ENCODE measurements at places on chromosomes 7 and 10. TPM values are rescaled to one million over a fixed set of nuclear protein-coding genes. Genes with fewer than 3 reads are reported as not detected.

DNA sequence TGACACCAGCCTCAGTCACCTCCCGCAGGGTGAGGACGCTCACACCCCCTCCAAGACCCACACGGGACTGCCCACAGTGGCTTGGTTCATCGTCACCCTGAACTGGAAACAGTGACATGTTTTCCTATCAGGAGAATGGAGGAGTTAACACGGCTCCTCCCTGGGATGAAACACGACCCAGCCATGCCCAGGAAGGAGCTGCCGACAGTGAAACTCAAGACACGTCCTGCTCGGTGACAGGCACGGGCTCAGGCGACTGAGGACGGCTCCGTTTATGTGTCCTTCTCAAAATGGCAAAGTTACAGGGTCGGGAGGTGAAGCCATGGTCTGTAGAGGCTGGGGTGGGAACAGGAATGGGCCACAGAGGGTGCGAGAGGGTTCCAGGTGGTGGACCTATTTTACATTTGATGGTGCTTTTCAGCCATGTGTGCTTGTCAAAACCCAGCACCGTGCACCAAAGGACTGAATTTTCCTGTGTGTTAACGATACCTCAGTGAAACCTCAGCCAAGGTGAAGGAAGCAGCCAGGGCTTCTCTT, 272.4 kb downstream of the ADARB2 start:
- DNase-seq: no peak

DNA sequence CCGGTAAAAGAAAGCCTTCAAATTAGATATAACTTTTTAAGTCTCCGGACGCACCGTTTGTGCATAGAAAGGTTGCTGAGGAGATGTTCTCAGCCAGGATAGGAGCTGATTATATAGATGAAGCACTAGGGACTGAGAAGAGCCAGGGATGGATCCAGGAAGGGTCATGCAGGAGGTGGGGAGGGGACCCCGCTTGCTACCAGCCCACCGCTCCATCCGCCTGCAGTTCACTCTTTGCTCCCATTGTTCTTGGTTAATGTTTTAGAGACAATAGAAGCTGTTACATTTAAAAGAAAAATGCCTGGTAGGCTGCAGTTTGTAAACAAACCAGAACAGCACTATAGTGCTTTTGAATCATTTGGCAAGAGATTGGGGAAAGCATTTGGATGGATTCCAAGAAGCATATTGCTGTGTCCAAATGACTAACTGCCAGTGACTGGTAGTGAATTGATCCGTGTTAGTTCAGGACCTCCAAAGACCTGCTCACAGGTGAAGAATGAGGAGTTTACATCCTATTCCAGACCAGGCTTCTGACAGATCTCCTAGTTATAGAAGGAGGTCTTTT, 175.9 kb upstream of the TAC1 start:
- no peak for DNase-seq

FAM131B gene
- 1.6 TPM for total RNA-seq

COL13A1 gene
- 20.1 TPM for total RNA-seq
